ENCODE measurements at places on chromosomes 5 and 9.

DNA sequence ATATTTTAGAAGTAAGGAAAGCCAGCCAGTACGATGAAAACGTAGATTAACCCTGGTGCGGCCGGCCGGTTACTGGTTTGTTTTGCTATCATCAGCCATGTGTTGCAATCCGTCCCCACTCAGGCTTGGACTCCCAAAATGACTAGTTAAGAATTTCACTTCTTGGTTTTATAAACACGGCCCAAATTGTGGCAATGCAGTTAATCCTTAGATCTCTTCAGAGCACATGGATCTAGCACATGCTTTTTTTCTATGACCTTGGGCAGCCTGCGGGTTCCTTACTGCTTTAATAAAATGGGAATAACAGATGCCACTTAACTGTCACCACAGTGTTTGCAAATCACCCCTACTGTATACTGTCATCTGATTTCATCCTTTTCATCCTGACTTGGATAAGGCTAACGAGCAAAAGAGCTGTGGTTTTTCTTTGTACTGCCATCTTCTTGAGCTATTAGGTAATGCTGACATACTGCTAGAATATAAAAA, 1.5 kb downstream of the NDFIP1 start:
- DNase-seq = peak; percentile 48

DNA sequence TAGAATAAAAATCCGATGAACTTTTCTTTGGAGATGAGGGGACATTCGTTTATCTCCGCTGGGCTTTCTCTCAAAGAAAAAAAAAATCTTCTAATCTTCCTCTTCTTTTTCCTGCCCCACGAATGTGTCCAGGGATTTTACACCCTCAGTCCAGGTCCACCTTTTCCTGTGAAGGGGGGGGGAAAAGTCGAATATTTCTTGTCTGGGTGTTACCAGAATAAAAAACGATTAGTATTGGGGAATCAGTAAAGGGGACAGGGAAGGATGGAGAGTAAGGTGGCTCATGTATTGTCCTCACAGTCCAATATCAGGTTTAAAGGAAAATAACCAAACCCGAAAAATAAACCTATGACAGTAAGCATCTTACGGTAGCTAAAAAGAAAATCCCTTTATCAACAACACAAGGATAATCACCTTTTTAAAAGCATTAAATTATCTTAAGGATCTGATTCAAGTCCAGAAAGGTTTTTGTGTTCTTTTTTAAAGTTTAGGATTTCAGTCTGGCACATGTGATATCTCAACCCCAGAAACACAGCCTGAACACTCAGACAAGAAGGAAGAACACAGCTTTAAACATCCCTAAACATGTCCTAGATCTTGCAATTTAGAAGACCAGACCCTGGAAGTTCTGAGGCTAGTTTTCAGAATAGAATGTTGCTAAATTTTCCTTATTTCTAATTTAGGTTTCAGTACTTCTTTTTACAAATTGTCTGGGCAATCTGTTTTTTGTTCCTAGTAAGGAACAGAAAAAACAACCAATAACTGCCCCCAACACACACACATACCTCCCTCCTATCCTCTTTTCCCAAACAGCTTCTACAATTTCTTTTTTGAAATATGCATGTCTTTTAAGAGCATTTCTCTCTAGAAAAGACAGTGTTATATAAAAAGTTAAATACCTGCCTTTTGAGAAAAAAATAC, 1.2 kb downstream of the ZNF608 start:
- DNase-seq = no peak

DNA sequence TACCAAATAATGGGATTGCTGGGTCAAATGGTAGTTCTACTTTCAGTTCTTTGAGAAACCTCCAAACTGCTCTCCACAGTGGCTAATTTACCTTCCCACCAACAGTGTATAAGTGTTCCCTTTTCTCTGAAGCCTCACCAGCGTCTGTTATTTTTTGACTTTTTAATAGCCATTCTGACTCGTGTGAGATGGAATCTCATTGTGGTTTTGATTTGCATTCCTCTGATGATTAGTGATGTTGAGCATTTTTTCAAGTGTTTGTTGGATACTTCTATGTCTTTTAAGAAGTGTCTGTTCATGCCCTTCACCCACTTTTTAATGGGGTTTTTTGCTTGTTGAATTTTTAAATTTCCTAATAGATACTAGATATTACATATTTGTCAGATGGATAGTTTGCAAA, 28.4 kb upstream of the SUSD1 start:
- no peak for DNase-seq

DNA sequence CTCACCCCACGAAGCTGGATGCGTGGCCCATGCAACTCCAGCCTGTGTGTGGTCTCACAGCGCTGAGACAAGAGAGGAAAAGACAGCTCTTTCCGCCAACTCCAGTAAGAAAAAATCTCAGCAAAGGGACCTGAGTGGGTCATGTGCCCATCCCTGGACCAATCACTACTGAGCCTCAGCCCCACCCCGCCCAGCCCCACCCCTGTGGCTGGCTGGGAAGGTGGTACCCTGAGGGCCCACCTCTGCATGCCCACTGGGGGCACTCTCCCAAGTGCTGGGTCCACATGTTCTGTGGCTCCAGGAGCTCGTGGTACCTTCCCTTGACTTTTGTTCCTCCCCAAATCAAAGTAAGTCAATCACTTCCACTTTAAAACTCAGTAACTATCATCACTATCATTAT, 105.1 kb upstream of the SMIM23 start:
- no peak for DNase-seq

DNA sequence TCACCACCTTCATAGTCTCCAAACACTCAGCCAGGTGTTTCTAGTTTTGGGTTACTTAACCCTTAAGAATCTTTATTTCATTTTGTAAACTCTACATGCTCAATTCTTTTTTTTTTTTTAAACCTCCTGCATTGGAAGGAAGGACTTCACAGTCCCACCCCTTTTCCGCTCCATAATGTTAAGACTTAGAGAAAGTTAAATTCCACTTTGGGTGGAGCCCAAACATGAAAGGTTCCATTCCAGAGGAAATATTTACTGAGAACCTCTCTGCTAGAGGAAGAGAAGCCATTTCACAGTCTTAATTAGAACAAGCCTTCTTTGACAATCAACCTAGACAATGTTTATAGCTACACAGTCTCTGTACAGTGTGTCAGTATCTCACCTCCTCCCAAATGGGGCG, 312.3 kb downstream of the MLLT3 start:
- no peak for DNase-seq

GRCh38 chr9:114989600-114990410, 59.4 kb upstream of the TNFSF8 start:
- peak; percentile 89 for DNase-seq

DNA sequence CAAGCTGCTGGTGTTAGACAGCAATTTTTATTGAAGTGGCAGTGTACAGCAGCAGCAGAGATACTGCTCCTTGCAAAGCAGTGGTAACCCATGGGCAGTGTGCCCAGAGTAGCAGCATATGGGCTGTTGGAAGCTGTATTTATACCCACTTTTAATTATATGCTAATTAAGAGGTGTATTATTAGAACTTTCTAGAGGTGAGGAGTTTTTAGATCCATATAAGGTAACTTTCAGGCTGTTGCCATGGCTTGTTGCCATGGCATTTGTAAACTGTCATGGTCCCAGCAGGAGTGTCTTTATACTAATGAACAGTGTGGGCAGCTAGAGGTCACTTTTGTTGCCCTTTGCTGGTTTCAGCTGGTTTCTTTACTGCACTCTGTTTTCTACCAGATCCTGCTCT, 3.7 kb upstream of the PJA2 start:
- DNase-seq = no peak

- DNase-seq = no peak
These were observed 26.9 kb downstream of the FGD3 start for GRCh38 chr9:92974161-92974661.

DNA sequence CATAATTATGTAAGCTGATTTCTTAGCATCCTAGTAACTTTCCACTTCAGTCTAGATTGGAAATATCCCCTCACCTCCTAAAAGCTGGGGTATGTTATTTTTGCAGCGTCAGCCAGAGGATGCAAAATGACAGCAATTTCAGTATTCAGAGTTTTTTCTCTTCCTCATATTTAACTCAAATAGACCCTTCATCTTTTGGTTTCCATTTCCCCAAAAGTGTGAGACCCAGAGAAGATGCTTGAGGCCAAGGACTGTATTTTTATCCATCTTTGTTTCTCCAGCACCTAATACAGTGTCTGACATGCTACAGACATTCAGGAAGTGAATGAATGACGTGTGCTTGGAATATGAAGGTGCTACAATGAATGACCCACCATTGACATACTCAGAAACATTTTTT, 75.5 kb upstream of the RANBP3L start:
- DNase-seq = no peak

GRCh38 chr9:34744295-34745221, 34.6 kb upstream of the CCL21 start:
- DNase-seq = no peak

- DNase-seq = no peak
These were observed 420.4 kb downstream of the CETN3 start for GRCh38 chr5:89988998-89989655.
